Pancreas (tissue), 10 donors: ENCODE measurements at places on chromosomes 7 and 10.

- H3K4me1 ChIP-seq: peaks cover 16% of the 10 kb centered on the region
- H3K36me3 ChIP-seq: no peaks in the 10 kb centered on the region
- DNase-seq: no peak
- no peaks in the 10 kb centered on the region for H3K27me3 ChIP-seq
Observed at GRCh38 chr10:14609178-14609577, 165.5 kb downstream of the FAM107B start.

DNA sequence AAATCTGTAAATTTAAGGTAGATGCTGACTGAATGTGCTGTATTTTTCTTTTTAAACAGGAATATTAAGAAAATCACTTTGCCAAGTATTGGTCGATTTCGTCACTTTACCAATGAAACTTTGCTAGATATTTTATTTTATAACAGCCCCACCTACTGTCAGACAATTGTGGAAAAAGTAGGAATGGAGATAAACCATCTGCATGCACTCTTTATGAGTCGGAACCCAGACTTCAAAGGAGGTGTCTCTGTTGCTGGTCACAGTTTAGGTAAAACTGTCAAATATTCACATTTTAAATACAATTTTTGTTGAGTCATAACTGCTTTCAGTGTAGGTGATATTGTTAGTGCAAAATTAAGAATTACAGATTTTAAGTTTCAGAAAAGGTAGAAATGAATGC is 25.2 kb downstream of the SEC23IP start:
- H3K4me3 ChIP-seq: no peak overlapping the region
- H3K4me1 ChIP-seq: no peaks in the 10 kb centered on the region
- peaks cover 16% of the 10 kb centered on the region for H3K36me3 ChIP-seq
- no peaks in the 10 kb centered on the region for H3K27me3 ChIP-seq
- H3K27ac ChIP-seq: no peak overlapping the region
- no peak for DNase-seq

- no peak for DNase-seq
- H3K27ac ChIP-seq: no peak overlapping the region
- H3K36me3 ChIP-seq: no peaks in the 10 kb centered on the region
- no peaks in the 10 kb centered on the region for H3K27me3 ChIP-seq
Observed at GRCh38 chr10:129973674-129974059, 9.6 kb upstream of the EBF3 start.

GRCh38 chr7:143514487-143514886 is 36.8 kb downstream of the TAS2R41 start:
- no peaks in the 10 kb centered on the region for H3K36me3 ChIP-seq
- no peaks in the 10 kb centered on the region for H3K27me3 ChIP-seq
- no peak overlapping the region for H3K27ac ChIP-seq

- H3K27me3 ChIP-seq: no peaks in the 10 kb centered on the region
- no peak overlapping the region for H3K27ac ChIP-seq
- no peaks in the 10 kb centered on the region for H3K36me3 ChIP-seq
- H3K4me1 ChIP-seq: no peaks in the 10 kb centered on the region
Observed at GRCh38 chr10:51926337-51926736, 226.9 kb upstream of the CSTF2T start.

GRCh38 chr7:37990337-37990736 is 69.9 kb downstream of the EPDR1 start:
- no peak overlapping the region for H3K4me3 ChIP-seq
- H3K4me1 ChIP-seq: peaks cover 12% of the 10 kb centered on the region
- H3K36me3 ChIP-seq: no peaks in the 10 kb centered on the region

GRCh38 chr10:88313878-88314277 is 269.2 kb downstream of the RNLS start:
- H3K27ac ChIP-seq: no peak overlapping the region
- no peak overlapping the region for H3K4me3 ChIP-seq
- H3K36me3 ChIP-seq: no peaks in the 10 kb centered on the region
- no peaks in the 10 kb centered on the region for H3K27me3 ChIP-seq
- no peaks in the 10 kb centered on the region for H3K4me1 ChIP-seq
- no peak for DNase-seq

- no peaks in the 10 kb centered on the region for H3K36me3 ChIP-seq
- H3K27me3 ChIP-seq: no peaks in the 10 kb centered on the region
- H3K4me1 ChIP-seq: no peaks in the 10 kb centered on the region
- no peak overlapping the region for H3K4me3 ChIP-seq
- H3K27ac ChIP-seq: no peak overlapping the region
- DNase-seq: no peak
Observed at GRCh38 chr10:29774475-29774874, 139.7 kb upstream of the SVIL start.

DNA sequence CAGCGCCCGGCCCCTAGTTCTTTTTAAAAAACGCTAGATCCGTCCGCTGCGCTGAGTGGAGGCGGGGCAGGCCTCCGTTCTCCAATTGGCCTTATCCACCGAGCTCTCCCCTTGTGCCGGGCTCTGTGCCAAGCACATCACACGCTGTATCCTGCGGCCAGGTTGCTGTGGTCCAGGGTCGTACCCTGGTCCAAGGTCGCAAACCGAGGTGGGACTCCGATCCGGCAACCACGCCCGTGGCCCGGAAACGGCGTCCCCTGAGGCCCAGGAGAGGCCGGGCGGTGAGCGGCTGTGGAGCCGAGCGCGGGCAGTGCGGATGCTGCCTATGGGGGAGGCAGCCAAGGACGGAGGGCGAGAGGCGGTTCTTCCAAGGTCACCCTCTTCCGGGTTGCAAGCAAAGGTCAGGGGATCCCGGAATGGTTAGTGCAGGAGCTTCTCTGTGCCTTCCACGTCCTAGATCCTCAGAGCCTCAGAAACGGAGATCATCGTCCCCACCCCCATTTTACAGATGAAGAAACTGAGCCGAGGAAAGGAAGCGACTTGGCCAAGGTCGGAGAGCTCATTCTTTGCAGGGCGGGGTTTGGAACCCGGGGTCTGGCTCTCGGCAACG is 72.4 kb upstream of the LRRC4 start:
- peaks cover 9% of the 10 kb centered on the region for H3K4me1 ChIP-seq
- DNase-seq: peak; percentile 65
- H3K27me3 ChIP-seq: no peaks in the 10 kb centered on the region
- H3K4me3 ChIP-seq: peak overlapping the region; percentile 30
- H3K36me3 ChIP-seq: no peaks in the 10 kb centered on the region
- H3K27ac ChIP-seq: no peak overlapping the region

- no peaks in the 10 kb centered on the region for H3K27me3 ChIP-seq
- peak; percentile 9 for DNase-seq
- H3K36me3 ChIP-seq: no peaks in the 10 kb centered on the region
- H3K4me1 ChIP-seq: no peaks in the 10 kb centered on the region
Observed at GRCh38 chr7:1736830-1737229, 66.8 kb downstream of the ELFN1 start.

DNA sequence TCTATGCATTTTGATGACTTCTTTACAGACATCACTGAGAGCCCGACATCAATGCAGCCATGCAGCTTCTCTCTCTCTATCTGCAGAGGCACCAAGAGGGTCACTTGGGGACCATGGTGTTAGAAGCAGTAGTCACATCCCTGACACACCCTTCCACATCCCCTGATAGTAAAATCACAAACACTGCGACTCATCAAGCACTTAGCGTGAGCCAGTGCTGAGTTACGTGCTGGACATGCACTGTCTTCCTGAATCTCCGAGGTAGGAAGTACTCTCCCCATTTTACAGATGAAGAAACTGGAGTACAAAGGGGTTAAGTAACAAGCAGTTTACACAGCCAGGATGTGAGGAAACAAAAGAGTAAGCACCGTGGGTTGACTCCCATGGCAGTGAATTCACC is 109.2 kb downstream of the OSBPL3 start:
- no peak for DNase-seq
- no peaks in the 10 kb centered on the region for H3K27me3 ChIP-seq
- H3K27ac ChIP-seq: no peak overlapping the region
- no peaks in the 10 kb centered on the region for H3K36me3 ChIP-seq
- H3K4me3 ChIP-seq: no peak overlapping the region
- no peaks in the 10 kb centered on the region for H3K4me1 ChIP-seq

DNA sequence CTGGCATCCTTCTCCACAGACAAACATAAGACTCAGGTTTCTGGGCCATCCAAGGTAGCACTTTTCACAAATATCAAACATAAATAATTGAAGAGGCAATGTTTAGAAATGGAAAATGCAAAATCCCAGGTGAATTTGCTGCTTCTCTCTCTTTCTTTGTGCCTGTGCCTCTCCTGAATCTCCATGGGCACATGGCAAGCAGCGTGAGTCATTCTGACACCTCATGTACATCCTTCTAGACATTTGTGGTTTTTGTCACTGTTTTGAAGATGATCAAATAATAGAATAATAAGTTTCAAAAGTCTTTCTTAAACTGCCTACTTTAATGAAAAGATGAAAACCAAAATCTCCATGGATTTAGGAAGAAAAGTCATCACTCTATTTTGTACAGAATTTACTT is 60.3 kb upstream of the RAB11FIP2 start:
- no peaks in the 10 kb centered on the region for H3K4me1 ChIP-seq
- DNase-seq: no peak
- H3K27ac ChIP-seq: no peak overlapping the region
- H3K4me3 ChIP-seq: no peak overlapping the region
- no peaks in the 10 kb centered on the region for H3K27me3 ChIP-seq

DNA sequence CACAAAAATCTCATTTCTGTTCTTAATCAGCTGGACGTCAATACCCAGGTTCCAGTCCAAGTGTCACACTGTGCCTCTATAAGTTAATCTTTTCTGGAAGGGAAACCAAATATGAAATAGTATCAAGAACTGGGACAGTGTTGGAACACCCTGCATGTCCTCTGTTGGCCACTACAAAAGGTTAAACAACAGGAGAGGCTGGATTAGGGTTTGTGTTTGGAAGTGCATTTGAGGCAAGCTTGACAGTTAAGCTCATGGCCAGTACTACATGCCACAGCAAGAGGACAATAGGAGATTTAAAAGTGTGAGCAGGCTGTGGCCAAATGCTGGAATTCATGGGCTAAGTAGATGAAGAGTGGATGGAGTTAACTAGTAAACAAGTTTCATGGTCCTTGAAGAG is 751.5 kb downstream of the AUTS2 start:
- H3K27ac ChIP-seq: no peak overlapping the region
- no peaks in the 10 kb centered on the region for H3K4me1 ChIP-seq
- H3K36me3 ChIP-seq: no peaks in the 10 kb centered on the region
- no peaks in the 10 kb centered on the region for H3K27me3 ChIP-seq

DNA sequence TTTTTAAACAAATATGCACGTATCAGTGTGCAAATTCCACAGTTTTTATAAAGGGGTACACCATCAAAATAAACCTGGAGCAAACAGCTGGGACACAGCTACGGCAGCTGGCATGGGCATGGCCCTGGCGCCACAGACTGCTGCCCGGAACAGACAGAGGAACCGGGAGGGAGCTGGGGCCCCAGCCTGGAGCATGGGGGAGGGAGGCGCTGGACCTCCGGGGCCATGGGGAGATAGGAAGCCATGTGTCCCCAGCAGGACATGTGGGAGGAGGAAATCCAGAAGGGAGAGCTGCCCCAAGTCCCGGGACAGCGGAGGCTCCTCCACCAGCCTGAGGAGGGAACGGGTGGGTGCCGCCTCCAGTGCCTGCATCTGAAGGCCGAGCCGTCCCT is 180.1 kb downstream of the MAD1L1 start:
- no peaks in the 10 kb centered on the region for H3K27me3 ChIP-seq
- no peak overlapping the region for H3K4me3 ChIP-seq
- no peaks in the 10 kb centered on the region for H3K36me3 ChIP-seq
- peak; percentile 55 for DNase-seq
- H3K4me1 ChIP-seq: no peaks in the 10 kb centered on the region
- no peak overlapping the region for H3K27ac ChIP-seq

DNA sequence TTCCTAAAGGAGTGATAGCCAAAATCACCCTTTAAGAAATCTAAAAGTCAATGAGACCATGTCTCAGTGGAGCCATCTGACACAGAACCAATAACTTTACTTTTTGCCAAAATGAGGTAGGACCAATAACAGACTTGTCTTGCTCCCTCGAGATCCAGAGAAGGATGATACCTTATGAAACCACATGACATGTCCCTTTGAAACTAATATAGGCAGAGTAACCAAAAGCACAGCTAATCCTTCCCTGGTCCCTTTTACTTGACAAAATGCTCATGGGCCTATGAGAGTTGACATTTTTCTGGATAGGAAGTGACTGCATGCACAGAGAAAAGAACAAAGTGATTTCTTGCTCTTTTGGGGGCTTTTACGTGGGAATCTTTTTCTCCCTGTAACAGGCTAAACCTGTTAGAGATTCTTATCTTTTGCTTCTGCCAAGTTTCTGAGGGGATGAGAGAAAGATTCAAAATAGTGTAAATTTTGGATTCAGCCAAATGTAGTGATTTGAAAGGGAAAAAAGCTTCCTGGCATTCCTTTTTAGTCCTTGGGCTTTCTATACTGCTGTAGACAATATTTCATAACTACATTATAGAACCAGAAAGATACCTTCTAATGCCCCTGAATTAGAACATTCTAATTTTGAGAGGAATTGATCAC is 87.6 kb downstream of the ARMH3 start:
- H3K36me3 ChIP-seq: peaks cover 7% of the 10 kb centered on the region
- no peak overlapping the region for H3K27ac ChIP-seq
- H3K27me3 ChIP-seq: no peaks in the 10 kb centered on the region
- no peak for DNase-seq
- no peak overlapping the region for H3K4me3 ChIP-seq

- no peaks in the 10 kb centered on the region for H3K36me3 ChIP-seq
- no peak overlapping the region for H3K27ac ChIP-seq
- no peaks in the 10 kb centered on the region for H3K4me1 ChIP-seq
- no peak overlapping the region for H3K4me3 ChIP-seq
- no peaks in the 10 kb centered on the region for H3K27me3 ChIP-seq
- DNase-seq: no peak
Observed at GRCh38 chr10:117519879-117520278, 22.7 kb upstream of the EMX2 start.
